Keratinocyte (primary cell): ENCODE measurements at places on chromosomes 6 and 20.
A peak's percentile ranks its signal among the peaks of the same experiment; 100 is the strongest.

DNA sequence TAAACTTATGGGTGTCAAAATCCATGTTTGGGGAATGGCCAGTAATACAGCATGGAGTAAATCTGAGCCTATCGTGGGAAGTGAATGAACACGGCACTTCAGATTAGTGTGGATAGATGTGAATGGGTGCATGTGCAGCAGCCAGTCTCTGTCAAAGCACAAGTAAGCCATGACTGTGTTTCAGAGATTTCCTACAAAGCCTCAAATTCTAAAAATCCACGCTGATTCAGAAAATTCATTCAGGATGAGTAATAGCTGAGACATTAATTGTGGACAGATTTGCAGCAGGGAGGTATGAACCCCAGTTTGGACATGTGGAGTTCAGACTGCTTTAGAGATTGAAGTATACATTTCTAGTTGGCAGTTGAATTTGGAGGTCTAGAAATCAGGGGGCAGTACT lies 115.1 kb downstream of the QKI start:
- peak; percentile 26 for DNase-seq

- DNase-seq = no peak
Observed at GRCh38 chr6:106502559-106502958, 126.7 kb downstream of the RTN4IP1 start.

DNA sequence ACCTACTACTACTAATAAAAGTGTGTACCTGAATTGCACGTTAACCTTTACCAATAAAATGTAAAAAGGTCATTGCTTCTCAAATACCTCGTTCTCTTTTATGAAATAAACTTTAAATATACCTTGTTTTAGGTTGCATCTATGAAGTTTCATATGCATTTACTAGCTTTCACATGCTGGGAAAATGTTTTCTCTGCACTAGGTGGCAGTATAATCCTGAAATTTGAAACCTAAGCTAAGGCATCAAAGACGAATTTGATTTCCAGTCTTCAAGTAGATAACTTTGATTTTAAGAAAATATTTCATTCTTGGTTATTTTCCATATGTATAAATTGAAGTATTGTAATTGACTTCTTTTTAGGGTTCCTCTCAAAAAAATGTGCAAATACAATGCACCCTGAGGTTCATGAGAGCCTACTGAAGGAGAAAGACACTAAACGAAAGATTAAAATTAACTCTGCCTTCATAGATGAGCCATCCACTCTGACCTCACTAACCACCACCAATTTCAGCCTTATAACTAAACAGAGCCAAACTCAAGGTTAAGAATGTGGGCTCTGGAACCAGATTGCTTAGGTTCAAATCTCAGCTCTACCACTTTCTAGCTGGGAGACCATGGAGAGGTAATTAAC lies 7.3 kb upstream of the COL9A1 start:
- no peak for DNase-seq

GRCh38 chr6:152701081-152701862 lies 3.6 kb downstream of the MYCT1 start:
- no peak for DNase-seq

GRCh38 chr20:61723529-61724257 lies 342.0 kb downstream of the TAF4 start:
- no peak for DNase-seq

DNA sequence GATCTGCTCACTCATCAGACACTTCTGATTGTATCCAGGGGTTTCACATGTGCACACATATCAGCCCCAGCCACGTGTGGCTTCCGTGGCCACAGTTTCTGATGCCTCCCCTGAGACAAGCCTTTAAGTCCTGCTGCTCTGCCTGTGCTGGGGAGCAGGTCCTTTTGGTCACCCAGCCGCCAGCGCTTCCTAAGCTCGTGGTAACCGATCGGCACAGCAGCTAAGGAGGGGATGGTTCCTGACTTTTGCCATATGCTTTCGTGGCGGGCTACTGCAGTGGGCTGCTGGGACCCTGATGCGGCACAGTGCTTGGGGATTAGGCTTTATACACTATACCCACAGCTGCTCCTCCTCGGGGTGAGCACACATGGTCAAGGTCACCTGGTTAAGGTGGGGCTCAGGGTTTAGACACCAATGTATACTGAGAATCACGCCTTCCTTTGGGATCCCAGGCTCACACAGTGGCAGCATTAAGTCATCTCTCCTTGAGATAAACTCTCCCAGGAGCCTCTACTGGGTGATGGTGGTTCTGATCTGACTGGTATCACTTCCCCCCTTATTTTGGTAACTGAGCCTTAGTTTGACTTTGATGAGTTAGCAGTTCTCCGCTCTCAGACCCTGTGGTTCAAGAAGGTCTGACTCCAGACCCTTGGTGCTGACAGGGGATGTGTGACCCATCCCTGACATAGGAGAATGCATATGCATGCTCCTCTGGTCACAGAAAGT lies 85.9 kb upstream of the KCNG1 start:
- DNase-seq = no peak

GRCh38 chr20:4154958-4155411 lies 139.6 kb upstream of the RNF24 start:
- DNase-seq = no peak

DNA sequence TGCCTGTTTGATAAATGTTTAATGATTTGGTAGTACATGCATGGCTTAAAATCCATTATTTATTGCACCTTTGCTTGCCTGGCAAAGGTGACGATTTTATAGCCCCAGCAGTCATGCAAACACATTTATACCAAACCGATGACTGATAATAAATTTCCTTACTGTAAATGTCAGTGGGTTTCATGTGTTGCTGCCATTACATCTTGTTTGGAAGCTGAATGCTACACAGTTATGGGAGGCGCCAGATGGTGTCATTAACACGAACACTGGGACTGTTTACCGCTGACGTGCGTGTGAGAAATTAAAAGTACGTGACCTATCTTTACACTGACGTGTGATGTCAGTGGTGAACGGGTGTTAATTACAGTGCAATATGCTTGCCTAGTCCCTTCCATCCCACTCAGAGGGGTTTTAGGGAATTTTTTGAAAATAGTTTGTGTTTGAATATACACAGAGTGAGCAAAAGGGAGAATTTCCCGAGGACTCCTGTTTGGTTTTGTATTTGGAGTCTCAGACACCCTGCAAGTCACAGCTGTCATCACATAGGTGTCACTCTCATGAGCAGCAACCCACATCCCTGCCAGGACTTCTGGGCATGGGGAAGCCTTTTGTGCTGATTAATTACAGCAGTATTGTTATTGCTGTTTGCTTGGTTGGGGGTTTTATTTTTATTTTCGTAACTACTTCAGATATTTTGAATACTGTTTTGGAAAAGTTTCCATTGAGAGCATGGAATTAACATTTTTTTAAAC lies 151.8 kb upstream of the INSM1 start:
- no peak for DNase-seq

- DNase-seq = no peak
Observed at GRCh38 chr20:61662968-61663331, 402.7 kb downstream of the TAF4 start.

DNA sequence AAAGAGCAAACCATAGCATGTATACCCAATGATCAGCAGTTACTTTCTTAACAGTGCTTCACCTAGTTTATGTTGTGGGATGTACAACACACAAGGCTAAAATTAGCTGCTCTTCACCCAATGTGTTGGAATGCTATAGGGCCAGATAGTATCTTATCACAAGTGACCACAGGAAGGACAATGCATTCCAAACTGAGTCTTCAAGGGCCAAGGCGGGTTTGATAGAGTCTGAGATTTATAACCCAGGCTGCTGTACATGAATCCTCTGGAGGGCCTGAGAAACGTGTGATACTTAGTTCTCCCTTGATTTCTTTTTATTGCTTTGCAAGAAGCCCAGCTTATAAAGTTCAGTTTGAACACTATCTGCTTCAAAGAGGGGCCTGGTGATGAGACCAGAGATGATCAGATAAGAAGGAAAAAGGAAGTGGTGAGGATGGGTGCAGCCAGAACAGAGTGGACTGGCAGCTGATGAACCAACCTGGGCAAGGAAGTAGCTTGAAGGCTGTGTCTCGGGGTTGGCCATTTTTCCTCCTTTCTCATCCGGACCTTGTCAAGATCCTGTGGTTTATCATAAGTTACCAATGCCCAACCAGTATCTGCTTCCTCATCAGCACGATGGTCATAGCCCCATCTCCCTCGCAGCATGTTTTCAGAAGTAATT lies 62.2 kb upstream of the BMP2 start:
- no peak for DNase-seq
